Stimulated activated CD4-positive, alpha-beta T cell treated with anti-CD3 and anti-CD28 coated beads, Interleukin-15, amount 100 ng/mL, for 1 hour (primary cell): ENCODE measurements at places on chromosomes 6 and 20.

GRCh38 chr6:20931093-20931492, 396.8 kb downstream of the CDKAL1 start:
- DNase-seq = no peak

DNA sequence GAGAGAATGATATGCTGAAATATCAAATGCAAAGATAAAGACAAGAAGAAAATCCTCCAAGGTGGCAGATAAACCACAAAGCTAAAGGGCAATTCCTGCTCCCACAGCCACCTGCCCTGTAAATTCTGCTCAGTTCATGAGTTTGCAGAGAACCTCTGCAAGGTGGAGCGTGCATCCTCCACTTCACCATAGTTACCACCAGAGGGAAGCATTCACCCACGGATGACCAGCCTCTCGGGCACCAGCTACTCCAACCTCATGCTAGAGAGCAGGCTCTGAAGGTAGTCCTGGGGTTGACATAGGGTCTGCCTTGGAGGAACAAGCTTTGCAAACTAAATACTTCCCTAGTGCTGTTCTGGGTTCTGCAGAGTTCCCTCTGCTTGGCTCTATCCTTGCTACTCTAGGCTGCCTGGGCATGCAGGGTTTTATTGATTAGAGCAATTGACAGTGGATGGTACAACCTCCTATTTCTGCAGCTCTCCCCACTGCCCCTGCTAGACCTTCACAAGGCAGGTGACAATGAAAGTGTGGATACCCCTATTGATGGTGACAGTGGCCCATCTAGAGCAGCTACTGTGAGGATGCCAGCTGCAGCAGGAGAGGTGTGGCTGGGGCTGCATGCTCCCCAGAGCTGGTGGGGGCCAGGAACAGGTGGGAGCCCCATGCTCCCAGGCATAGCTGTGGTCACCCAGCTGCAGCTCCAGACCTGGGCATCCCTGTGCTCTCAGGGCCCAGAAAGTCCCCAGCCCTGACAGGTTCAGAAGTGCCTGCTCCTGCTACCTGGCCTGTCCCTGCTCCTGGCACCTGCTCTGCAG, 51.1 kb downstream of the GGTLC1 start:
- peak; percentile 27 for DNase-seq

DNA sequence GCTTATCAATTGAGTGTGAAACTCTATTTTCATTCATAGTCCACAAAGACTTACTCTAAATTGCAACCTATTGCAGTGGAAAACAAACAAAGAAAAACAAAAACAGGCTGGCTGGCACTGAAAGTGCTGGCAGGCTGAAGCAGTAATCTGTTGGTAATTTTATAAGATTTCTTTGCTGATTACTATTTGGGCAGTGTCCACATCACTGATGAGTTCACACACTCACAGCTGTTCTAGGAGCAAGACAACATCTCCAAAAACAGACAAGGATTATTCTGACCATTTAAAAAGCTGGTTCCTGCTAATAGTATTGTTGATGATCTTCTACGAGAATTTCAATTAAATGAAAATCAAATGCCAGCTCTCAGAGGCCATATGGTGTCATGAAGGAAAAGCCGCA, 26.9 kb downstream of the MARCKS start:
- no peak for DNase-seq

GRCh38 chr20:58137651-58138265, 90.7 kb downstream of the ANKRD60 start:
- no peak for DNase-seq

DNA sequence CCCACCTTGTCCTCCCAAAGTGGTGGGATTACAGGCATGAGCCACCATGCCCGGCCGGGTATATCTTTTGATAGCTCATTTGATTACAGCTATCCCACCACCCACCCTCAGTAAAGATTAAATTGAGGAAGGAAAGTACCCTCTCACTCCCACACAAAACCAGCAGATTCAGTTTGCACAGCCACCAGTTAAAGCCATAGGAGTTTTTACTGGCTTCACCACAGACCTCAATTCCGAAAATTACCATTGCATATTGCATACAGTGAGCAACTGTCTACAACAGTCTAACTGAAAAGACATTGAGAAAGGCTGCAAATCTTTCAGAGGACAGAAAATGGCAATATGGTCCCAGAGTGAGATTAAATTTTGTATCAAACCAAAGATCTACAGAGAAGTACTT, 34.9 kb downstream of the ESF1 start:
- DNase-seq = no peak

DNA sequence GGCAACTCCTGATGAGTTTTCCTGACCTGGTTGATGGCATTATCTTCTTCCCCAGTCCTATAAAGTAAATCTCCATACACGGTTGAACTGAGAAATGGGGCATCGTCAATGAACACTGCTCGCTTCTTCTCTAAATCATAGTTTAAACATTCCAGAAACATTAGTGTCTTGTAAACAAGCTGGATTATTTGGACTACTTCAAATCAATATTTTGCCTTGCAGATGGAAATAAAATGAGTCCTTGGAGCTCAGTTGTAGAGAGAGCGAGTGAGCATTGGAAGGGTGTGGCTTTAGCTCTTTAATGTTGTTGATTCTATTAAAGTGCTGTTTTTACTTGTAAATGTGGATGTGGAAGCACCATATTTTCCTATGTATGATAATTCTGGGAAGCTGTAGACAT, 18.4 kb downstream of the C6orf89 start:
- DNase-seq = no peak

DNA sequence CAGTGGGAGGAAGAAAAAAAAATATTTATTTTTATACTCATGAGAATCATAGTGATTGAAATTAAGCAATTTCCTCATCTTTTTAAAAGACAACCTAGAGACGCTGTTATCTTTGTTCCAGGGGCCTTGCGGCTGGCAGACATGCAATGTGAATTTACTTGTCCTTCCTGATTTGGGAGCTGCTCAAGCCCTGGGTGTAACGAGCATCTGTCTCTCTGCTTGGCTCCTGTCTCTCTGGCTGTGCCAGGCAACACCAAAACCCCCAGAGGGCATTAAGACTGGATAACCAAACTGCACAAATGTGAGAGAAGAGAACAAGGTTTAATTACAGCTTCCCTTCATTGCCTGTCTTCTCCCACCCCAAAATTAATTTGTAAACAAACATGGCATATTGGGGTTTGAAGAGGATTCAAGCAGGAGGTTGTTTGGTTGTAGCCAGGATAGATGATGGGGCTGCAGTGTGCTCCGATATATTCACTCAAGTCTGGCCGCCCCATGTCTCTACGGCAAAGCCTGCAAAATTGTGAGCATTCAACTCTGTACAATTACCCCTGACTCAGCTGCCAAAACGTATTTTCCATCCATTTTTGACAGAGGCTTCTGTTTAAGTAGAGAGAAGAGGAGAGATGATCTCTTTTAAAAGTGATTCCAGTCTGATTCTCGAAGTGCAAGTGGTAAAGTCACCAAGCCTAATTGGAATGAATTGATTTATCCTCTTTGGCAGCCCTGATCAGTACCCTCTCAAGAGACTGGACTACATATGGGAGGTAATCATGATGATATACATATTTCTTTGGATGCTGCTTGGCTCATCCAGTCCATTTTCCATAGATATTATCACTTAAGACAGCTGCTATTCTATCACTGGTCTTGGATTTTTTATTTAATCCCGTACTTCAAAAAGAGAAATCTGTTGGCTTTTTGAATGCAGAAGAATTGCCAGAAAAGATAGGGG, 170.2 kb downstream of the SLC24A3 start:
- DNase-seq = no peak

GRCh38 chr20:18240997-18241396, 47.3 kb upstream of the ZNF133 start:
- DNase-seq = no peak

DNA sequence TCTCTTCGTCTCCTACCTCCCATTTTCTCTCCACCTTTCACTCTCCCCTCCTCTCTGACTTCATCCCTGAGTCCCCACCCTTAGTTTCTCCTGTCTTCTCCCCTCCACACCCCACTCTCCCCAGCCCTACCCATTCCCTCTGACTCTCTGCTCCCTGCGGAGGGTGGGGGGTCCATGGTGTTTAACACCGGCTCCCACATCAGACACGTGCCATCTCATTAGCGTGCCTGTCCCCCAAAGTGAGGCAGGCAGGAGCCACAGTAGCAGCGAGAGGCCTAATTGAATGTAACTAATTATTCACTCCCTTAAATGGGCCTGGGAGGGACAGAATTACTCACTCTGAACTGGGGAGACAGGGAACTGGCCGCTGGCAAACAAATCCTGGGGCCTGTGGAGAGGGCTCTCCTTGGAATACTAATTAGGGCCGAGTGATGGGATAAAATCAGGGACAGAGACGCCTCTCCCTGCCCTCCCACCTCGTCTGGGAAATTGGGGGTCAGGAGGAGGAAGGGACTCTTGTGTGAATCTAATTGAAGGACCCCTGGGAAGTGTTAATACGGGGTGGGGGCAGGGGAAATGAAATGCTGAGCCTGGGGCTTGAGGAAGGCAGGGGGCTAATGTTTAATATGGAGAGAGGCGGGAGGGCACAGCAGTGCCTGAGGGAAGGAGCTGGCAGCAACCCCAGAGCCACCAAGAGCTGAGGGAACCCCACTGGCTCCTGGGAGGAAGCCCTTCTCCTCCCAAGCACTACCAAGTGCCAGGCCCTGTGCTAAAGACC, 17.9 kb downstream of the CD40 start:
- DNase-seq = no peak

DNA sequence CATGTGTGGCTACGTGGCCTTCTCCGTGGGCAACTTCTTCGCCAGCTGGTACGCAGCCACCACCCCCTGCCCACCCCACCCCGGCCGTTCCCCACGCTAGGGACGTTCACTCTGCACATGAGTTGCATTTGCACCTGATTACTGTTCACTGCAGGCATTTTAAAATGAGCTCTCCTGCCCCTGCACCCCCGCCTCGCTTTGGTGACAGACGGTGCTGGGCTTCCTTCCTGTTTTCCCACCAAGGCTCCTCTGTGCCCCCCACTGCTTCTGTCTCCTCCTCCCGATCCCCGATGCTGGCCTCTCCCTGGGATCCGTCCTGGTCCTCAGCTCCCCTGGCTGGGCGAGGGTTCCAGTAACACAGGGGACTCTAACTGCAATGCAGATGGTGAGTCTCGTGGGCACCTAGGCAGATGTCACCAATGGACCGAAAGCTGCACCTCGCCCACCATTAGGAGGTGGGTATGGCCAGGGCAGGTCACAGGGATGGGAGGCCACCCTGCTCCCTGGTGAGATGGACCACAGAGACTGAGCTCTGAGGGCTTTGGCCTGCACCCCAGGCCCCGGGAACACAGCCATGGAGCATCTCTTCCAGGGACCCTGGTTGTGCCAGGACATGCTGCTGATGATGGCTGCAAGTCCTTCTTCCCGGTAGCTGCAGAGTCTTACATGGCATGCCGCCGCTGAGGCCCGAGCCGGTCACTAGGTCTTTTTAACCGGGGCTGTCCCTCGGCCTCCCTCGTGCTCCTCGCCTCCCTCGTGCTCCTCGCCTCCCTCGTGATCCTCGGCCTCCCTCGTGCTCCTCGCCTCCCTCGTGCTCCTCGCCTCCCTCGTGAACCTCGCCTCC, 3.8 kb downstream of the UNC93A start:
- DNase-seq = no peak

DNA sequence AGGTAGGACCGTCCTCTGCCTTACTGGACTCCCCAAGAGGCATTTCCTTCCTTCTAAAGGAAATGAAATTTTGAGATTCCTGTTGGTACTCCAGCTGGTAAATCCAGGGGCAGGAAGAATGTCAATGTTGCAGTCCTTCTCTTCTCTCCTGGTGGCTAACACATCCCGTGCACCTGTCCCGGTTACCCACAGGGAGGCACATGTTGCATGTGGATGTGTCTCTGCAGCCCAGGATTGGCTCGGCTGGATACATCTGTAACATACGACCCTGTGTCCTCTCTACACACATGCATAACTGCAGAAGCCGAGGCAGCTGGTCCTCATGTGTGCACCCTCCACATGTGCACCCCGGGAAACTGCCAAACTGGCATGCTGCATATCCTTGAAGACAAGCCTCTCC, 1.3 kb upstream of the LRFN2 start:
- DNase-seq = no peak

- no peak for DNase-seq
These were observed 28.4 kb downstream of the VSTM2L start for GRCh38 chr20:37931153-37931922.

- no peak for DNase-seq
These were observed 333.2 kb downstream of the SAMD5 start for GRCh38 chr6:147841547-147842148.

DNA sequence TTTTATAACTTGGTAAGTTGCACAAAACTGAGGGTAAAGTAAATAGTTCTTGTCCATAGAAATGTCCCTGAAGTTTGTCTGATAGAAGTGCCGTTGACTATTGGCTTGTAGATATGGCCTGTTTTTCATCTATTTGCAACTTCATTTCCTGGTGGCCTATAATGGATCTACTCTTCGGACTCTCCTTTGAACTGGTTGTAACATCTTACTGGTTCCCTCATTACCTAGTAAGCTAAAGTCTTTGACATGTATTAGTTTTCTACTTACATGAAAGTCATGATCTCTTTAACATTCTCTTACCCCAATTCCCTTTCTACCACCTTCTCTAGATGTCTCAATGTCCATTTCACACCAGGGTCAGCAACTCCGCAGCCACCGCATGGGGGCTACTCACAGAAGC, 146.3 kb downstream of the GRM4 start:
- DNase-seq = no peak

GRCh38 chr6:3314176-3314575, 55.4 kb downstream of the PSMG4 start:
- no peak for DNase-seq

GRCh38 chr6:44126320-44127149, 717 bp downstream of the MRPL14 start:
- peak; percentile 11 for DNase-seq

DNA sequence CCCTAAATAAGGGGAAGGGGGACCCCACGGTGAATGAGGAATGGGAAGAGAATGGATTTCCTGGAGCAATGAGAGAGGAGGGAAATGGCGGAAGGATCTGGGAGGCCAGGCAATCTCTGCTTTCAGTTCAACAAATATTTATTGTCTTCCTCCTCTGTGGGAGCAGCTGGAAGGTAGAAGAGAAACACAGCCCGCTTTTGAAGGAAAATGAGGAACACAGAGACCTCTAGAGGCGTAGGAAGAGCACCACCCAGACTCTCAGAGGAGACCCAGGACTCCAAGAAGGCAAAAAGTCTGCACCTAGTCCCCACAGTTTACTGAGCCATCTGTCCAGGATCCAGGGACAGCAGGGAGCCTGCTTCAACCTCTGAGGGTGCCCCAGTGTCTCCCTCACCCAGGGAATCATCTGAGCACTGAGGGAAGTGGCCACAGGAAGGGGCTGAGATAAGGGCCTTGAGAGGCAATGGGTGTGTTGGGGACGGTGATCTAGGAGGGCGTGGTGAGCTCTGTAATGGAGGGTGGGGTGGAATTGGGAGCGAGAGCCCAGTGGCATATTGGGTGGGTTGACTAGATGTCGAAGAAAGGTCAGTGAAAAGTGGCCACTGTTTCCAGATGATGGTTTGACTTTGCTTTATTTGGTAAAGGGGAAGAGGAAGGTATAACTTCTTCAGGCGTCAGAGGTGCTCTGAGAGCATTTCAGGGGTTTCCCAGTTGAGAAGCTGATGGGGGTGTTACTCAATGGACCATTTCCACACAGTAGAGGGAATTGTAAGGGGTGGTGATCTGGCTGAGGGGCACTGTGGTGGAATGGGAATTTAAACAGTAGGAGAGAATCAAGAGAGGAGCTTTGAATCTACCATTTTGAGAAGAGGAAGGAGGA, 610 bp downstream of the PSORS1C1 start:
- no peak for DNase-seq

- DNase-seq = no peak
These were observed 40.9 kb downstream of the DOP1A start for GRCh38 chr6:83108378-83108777.
